ENCODE measurements at places on chromosomes 4 and X.

DNA sequence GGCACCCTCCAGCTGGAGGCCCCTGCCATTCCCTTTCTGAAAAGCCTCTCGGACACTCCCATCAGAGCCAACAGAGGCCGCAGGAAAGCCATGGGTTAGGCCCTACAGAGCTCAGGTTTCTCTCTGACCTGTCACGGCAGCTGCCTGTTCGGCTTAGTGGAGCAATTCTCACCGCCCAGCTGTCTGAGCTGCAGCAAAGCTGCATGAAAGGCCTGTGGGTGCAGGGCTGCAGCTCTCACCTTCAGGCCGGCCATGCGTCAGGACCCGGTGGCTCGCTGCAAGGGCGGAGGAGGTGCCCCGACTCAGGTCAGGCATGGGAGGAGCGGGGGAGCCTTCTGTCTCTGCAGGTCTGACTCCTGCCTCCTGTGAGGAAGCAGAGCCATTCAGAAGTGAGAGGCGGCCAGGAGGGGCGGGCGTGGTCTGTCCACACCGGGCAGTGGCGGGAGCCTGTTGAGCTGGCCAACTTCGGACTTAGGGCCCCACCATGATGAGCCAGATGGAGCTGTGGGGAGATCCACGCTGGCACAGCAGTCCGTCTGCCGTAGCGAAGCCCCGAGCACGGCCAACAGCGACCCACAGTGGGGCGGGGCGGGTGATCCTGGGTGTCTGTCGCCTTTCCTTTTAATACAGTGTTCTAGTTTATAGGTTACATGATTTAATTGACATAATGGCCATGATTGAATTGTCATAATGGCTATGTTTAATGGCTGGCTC, 23.4 kb downstream of the PDE6B start:
- DNase-seq, result no peak

DNA sequence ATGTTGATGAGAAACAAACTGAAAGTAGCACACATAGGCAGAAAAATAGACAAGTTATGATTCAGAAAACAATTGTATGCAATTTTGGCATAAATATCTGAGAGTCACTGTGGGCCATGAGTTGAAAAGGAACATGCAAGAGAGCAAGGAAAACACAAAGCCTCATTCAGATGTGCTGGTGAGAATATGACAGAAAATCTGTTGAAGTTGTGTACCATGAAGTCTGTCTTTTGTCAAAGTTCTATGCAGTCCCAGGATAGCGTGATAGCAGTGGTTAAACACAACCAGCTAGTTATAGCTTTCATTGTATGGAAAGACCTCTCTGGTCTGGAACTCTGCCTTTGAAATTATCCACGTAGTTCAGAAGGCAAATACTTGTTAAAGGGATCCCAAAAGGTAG, 53.0 kb downstream of the TMEM154 start:
- DNase-seq, result no peak

DNA sequence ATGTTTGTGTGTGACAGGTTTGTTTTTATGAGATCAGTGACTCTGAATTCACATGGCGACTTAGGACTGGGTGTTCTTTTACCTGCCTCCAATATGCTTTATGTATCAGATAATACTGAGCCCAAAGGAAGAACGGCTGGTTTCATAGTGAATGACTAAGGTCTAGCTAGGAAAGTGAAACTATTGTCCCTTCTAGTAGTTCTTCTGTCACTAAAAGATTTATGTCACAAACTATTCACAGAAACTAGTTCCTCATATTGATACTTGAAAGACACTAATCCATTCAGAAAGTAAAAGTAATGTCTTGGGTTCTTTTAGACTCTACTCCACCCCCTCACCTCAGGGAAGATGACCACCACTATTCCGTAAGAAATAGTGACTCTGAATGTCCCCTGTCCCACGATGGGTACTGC, 81.7 kb downstream of the EGF start:
- peak; percentile 36 for DNase-seq

DNA sequence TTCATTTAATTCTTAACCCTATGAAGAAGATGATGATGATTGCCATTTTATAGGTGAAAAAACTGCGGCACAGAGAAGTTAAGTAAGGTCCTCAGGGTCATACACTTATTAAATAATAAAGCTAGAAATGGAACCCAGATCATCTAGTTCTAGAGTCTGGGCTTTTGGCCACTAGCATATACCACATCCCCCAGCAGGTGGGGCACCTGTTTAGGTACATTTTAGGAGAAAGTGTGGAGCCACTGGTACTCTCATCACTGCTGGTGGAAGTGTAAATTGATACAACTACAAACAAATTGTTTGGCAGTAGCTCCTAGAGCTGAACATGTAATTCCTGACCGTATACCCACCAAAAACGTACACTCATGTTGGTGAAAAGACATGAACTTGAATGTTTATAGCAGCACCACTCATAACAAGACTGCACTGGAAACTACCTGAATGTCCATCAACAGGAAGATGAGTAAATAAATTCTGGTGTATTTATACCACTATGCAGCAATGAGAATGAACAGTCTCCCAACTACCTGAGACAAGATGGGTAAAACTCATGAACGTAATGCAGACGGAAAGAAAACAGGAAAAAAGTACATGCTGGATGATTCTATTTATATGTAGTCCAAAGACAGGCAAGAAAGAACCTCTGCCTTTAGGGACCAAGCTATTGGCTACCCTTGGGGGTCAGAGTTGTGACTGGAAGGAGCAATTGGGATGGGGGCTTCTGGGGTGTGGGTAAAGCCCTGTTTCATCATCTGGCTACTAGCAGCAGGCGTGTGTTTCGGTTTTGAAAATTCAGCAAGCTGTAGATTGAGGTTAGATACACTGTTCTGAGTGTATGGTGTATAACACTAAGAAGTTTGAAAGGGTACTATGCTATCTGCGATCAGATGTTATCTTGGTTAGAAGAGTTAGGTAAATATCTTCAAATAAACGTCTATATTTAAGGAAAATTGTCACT, 72.3 kb upstream of the ADGRG2 start:
- DNase-seq, result peak; percentile 23

- no peak for DNase-seq
Measured at GRCh38 chr4:111046811-111047210, 423.9 kb upstream of the PITX2 start.

DNA sequence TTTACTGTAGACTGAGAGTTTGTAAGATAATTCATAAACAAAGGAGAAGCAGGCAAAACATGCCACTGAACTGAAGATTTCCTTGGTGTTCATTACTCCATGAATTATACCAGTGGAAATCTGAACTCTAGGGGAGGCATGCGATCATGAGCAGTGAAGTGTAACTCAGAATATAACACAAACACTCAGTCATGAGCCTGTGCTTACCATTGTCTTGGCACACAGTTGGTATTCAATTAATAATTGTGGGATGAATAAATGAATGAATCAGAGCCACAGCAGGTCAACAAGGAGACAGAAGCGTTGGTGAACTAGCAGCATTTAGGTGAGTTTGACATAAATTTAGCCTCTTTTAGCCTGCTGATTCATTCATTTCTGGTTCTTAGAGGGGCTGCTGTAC, 263.5 kb upstream of the DKK2 start:
- DNase-seq, result no peak
